Upper lobe of right lung (tissue), 1 donor: ENCODE measurements at places on chromosomes 3 and 15. TPM values are rescaled to one million over a fixed set of nuclear protein-coding genes. Genes with fewer than 3 reads are reported as not detected.

Gene ASB14
- not detected for total RNA-seq

DNA sequence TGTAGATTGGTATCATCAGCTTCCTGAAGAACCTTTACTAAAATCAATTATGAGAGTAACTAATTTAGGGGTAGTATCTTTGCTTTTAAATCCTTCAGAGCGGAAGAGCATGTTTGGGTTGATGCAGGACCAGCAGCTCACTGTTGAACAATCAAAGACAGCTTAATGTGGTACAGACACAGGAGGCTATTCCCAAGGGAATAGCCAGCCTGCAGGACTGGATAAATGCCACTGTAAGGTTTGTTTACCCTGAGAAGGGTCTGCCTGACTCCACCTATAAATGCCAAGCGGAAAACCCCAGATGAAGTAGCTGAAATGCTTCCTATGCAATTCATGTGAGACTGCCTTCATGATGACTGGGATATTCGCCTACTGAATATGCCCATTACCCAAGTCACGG, 16.0 kb upstream of the STAC start:
- DNase-seq: no peak

- DNase-seq: no peak
These were observed 185.0 kb upstream of the PRICKLE2 start for GRCh38 chr3:64410226-64410625.

DNA sequence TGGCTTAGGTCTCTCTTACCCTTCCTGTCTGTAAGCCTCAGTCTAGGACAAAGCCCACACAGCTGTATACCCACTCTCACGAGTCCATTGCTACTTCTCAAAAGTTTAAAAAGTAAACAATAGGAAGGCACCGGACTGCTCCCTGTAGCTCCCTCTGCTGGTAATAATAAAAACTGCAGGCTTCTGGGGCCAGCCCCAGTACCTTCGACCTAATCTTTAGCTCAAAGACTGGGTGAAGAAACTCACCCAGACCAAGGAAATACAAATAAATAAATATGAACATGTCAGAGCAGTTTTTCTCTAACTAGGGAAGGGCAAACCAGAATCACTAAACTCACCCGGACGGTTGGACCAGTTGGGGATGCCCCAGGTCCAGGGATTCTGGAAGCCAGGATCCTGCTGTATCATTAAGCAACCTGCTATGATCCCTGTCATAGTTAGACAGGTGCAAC, 5.0 kb downstream of the FAM219B start:
- peak; percentile 66 for DNase-seq

GRCh38 chr15:45572617-45573016, 14.6 kb upstream of the BLOC1S6 start:
- no peak for DNase-seq

- no peak for DNase-seq
These were observed 174.8 kb upstream of the UBE2E2 start for GRCh38 chr3:23028294-23028693.

Gene GCNT3
- 1.1 TPM for total RNA-seq

GRCh38 chr3:62757045-62757444, 118.2 kb downstream of the CADPS start:
- DNase-seq: no peak

DNA sequence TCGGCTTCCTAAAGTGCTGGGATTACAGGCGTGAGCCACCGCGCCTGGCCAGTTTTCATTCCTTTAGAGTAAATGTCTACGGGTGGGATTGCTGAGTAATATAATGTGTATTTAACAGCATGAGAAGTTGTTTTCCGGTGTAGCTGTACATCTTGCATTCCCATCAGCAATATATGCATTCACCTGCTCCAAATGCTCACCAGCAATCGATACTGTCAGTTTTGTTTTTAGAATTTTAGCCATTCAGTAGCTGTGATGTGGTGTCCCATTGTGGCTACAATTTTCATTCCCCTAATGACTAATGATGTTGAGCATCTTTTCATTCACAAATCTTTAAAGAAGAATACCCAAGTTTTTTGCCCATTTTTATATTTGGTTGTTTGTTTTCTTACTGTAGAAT, 134.8 kb upstream of the RGMA start:
- no peak for DNase-seq

DNA sequence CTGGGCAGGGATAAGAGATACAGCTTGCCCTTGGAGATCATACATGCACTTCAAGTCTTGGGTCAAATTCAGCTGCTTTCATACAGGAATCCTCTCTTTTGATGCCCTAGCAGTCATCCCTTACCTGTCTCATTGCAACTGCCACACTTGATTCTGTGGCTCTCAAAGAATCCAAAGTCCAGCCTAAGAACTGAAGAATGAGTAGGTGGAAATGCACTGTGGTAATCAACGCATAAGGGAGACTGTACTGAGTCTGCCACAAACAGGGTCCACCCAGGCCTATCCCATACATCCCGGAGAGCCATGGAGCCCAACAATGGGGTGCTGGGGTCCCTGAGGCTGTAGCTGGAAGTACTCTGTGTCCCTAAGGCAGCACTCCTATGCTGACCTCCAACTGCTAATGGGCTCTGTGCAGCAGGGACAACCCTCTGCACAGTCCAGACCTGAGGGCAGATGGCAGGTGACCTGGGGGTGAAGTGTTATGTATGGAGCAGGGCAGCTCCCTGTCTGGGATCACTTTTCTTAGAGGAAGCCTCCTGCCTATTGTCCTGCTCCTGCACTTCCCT, 1.7 kb upstream of the VPS18 start:
- DNase-seq: no peak

DNA sequence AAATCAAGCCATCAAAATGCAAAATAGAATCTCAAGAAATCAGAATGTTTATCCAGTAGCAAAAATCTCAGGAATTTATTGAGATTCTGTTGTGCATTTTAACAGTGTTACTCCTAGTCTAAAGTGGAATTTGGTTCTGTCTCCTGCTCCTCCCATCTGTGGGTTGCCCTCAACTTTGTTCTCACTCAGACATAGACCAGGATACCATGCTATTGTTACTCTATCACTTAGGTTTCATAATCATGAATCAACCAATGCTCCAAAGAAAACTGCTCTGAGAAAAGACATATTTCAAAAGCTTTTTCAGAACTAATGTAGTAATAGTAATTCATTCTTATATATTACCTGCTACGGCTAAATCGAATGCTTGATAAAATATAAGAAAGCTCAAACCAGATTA, 274.7 kb downstream of the RBMS3 start:
- no peak for DNase-seq

Gene SLC51A
- total RNA-seq: not detected

- no peak for DNase-seq
These were observed 687.0 kb upstream of the NECTIN3 start for GRCh38 chr3:110384601-110385000.

DNA sequence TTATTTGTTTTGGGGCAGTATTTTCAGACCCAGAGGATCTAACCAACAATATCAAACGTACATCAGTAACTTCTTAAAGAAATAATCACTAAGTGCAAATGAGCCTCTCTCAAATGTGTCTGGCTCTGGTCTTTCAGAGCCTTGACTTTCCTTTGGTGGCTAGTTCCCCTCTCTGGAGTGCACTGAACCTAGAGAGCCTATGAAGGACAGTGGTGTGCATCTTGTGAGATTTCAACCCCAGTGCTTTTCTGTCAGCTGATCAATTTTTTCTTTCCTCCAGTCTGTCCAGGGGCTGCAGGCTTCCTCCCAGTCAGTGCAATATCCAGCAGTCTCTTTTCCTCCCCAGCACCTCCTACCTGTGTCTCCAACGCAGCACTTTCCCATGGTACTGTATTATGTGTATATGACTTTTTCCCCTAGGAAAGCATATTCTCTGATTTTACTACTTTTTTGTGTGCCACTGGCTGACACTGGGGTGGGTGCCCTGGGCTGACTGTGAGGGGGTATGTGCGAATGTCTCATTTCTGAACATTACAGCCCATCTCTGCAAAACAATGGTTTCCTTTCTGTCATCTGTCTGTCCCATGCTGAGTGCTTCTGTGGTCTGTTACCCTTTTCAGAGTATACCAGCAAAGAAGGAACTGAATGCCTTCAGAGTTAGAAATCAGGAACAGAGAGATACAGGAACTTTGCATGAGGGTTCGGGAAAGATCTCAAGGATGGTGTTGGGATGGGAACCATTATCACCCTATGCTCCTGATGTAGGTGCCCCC, 98.8 kb downstream of the ARPP21 start:
- DNase-seq: no peak

- no peak for DNase-seq
These were observed 222.7 kb downstream of the MTHFS start for GRCh38 chr15:79674124-79674465.

GRCh38 chr15:43249699-43250203, 17.0 kb downstream of the TGM5 start:
- no peak for DNase-seq

Gene FRMD4B
- 60.7 TPM for total RNA-seq

GRCh38 chr3:37912052-37912733, 50.5 kb downstream of the CTDSPL start:
- DNase-seq: peak; percentile 67

GRCh38 chr3:24100696-24101402, 155.8 kb downstream of the NR1D2 start:
- no peak for DNase-seq

Gene KCNH8
- 0.41 TPM for total RNA-seq

Gene TNFAIP8L3
- total RNA-seq: 10.9 TPM

- no peak for DNase-seq
These were observed 74.6 kb downstream of the ITGB5 start for GRCh38 chr3:124812291-124813265.

- no peak for DNase-seq
These were observed 108.5 kb downstream of the SYNPR start for GRCh38 chr3:63386568-63386967.

GRCh38 chr15:82901114-82901805, 51.3 kb downstream of the HOMER2 start:
- DNase-seq: no peak

DNA sequence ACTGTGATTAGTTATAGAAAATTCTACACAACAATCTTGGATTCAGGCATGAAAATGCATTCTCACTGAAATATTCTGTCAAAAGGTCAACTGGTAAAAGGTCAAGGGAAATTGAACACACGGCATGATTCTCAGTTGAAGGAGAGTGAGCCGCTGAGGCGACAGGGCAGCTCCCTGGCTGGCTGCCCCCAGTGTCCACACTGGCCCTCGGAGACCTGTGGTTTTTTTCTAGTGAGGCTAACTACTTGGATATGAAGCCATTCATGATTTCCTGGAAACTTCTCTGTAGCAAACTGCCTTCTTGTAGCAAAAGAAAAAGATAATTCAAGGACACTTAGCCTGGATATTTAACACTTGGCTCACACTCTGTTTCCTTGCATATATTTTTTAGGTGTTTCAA, 37.2 kb downstream of the AADACL2 start:
- DNase-seq: peak; percentile 78

DNA sequence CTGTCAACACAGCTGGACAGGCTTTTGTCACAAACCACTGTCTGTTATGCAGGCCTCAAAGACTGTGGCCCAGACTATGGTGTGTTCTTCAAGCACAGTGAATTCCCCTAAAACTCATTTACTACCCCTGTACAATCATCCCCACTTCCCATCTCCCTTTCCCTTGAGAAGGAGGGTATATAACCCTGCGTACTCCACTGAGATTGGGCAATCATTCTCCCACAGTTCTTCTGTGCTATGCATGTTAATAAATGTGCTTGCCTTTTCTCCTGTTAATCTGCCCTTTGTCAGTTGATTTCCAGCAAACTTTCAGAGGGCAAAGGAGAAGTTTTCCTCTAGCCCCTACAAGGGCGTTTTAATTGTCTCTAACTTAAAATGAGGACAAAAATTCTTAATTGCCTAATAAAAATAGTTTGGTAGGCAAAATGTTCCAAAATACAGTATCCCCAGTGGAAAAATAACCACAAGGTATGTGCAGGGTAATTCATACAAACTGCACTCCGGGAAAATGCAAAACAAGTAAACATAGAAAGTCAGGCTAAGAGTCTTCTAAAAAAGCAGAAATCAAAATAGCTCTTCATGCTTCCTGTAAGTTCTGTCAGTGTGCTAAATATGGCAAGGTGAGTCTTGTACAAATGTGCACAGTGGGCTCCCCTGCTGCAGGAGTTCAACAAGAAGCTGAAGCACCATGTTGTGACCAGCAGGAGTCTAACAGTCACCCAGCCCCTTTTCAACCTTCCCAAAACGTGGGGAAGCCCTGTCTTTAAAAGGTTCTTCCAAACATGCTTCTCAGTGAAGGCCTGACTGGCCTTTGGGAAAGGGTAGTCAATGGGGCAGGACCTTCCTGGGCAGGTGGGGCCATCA, 10.2 kb downstream of the ATP10A start:
- DNase-seq: no peak

- DNase-seq: no peak
These were observed 1050.2 kb downstream of the AGBL1 start for GRCh38 chr15:87129916-87130315.

- DNase-seq: no peak
These were observed 21.4 kb downstream of the CBLB start for GRCh38 chr3:105847452-105847851.

DNA sequence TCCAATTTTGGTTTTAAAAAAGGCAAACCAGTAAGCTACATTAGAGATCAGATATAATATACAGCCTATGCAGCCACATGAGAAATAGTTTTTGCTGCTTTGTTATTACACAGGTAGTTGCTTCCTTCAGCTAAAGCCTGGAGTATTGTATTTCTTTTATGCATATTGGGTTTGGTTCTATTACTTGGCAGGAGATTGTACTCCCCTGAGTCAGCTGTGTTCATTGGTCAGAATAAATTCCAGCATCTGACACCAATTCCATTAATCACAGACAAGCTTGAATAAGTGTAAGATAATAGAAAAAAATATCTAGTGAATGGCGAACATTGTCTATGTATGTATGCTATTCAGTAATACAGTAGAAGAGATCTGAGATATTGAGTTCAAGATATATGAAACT, 26.1 kb upstream of the ZCWPW2 start:
- no peak for DNase-seq

DNA sequence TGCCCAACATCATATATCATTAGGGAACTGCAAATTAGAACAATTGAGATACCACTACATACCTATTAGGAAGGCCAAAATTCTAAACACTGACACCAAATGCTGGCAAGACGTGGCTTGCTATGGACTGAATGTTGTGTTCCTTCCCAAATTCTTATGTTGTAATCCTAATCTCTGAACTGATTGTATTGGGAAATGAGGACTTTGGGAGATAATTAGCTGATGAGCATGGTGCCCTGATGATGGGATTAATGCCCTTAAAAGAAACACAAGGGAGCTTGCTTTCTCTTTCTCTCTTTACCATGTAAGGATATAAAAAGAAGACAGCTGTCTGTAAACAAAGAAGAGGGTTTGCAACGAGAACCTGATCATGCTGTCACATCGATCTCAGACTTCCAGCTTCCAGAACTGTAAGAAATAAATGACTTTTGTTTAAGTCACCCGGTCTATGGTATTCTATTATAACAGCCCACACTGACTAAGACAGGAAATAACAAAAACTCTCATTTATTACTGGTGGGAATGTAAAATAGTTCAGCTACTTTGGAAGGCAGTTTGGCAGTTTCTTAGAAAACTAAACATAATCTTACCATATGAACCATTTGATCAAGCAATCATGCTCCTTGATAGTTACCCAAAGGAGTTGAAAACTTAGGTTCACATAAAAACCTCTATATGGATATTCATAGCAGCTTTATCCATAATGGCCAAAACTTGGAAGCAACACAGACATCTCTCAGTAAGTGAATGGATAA, 458.3 kb upstream of the CBLB start:
- DNase-seq: no peak

GRCh38 chr3:11240496-11240895, 31.7 kb upstream of the ATG7 start:
- DNase-seq: no peak

Gene GPR149
- total RNA-seq: not detected
